ENCODE measurements at places on chromosomes 7 and 10. TPM values are rescaled to one million over a fixed set of nuclear protein-coding genes. Genes with fewer than 3 reads are reported as not detected.

- DNase-seq: no peak
- H3K4me1 ChIP-seq: peaks cover 19% of the 10 kb centered on the region
- peaks cover 37% of the 10 kb centered on the region for H3K36me3 ChIP-seq
- H3K4me3 ChIP-seq: no peak overlapping the region
Observed at GRCh38 chr7:155741082-155741481, 71.2 kb downstream of the SHH start.

- no peak overlapping the region for H3K27ac ChIP-seq
- no peak for DNase-seq
- H3K36me3 ChIP-seq: peaks cover 20% of the 10 kb centered on the region
- no peaks in the 10 kb centered on the region for H3K4me1 ChIP-seq
- H3K27me3 ChIP-seq: no peaks in the 10 kb centered on the region
- no peak overlapping the region for H3K4me3 ChIP-seq
Observed at GRCh38 chr10:72513910-72514309, 112.0 kb downstream of the MICU1 start.

COBL gene
- 21.3 TPM for total RNA-seq

CLRN3 gene
- 2.7 TPM for total RNA-seq

ZNF398 gene
- total RNA-seq: 17.5 TPM

PRF1 gene
- total RNA-seq: not detected
